ENCODE measurements at places on chromosomes 16 and 17.

- DNase-seq: no peak
- H3K27ac ChIP-seq: peak overlapping the region; percentile 89
- peak overlapping the region; percentile 97 for H3K4me3 ChIP-seq
These were observed 667 bp downstream of the OGFOD1 start for GRCh38 chr16:56451753-56452689.

DNA sequence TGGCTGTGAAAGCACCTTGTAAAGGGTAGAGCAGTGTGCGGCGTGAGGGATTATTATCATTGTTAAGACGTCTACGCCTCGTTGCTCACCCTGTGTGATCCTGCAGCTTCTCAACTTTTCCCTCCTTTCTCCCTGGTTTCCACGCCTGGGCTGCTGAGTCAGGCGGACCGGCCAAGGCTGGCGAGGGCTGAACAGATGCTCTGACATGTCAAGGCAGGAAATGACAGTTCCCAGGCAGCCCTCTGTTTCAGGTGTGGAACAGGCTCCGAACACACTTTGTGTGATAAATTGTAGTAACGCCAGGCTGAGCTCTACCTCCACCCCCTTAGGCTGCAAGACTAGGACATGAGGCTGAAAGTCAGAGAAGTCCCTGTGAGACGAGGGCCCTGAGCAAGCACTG, 46.0 kb upstream of the TBX2 start:
- H3K27ac ChIP-seq: no peak overlapping the region
- H3K27me3 ChIP-seq: no peaks in the 10 kb centered on the region
- H3K36me3 ChIP-seq: no peaks in the 10 kb centered on the region
- H3K4me3 ChIP-seq: no peak overlapping the region
- no peak for DNase-seq
- H3K4me1 ChIP-seq: peaks cover 7% of the 10 kb centered on the region

DNA sequence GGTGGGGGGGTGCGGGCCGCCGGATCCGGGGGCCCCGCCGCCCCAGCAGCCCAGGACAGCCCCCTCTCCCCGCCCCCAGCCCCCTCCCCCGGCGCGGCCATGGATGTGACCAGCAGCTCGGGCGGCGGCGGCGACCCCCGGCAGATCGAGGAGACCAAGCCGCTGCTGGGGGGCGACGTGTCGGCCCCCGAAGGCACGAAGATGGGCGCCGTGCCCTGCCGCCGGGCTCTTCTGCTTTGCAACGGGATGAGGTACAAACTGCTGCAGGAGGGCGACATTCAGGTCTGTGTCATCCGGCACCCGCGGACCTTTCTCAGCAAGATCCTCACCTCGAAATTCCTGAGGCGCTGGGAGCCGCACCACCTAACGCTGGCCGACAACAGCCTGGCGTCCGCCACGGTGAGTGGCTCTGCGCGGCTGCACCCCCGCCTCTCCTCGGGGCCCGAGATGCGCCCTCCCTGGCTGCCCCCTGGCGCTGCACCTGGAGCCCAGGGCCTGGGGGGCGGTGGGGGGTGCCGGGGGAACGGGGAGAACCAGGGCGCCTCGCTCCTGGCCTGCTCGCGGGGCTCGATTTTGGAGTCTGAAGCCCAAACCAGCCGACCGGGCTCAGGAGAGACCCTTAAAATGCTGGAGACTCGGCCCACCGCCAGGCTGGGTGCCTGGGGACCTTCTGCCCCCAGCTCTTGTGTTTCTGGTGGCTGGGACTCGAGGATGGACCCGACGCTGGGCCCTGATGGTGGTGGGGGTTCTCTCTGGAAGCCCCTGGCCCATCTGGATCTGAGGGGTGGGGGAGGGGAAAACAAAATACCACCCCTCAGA, 744 bp downstream of the CMIP start:
- no peaks in the 10 kb centered on the region for H3K27me3 ChIP-seq
- H3K4me1 ChIP-seq: peaks cover 36% of the 10 kb centered on the region
- DNase-seq: peak; percentile 73
- no peaks in the 10 kb centered on the region for H3K36me3 ChIP-seq

GRCh38 chr17:57499648-57500049, 243.3 kb downstream of the MSI2 start:
- H3K27me3 ChIP-seq: no peaks in the 10 kb centered on the region
- DNase-seq: no peak
- no peak overlapping the region for H3K4me3 ChIP-seq

- H3K4me3 ChIP-seq: no peak overlapping the region
- no peak for DNase-seq
- no peaks in the 10 kb centered on the region for H3K27me3 ChIP-seq
- H3K36me3 ChIP-seq: no peaks in the 10 kb centered on the region
- no peak overlapping the region for H3K27ac ChIP-seq
- no peaks in the 10 kb centered on the region for H3K4me1 ChIP-seq
These were observed 141.4 kb downstream of the PMP22 start for GRCh38 chr17:15123593-15124263.

- no peak overlapping the region for H3K4me3 ChIP-seq
- DNase-seq: no peak
- peaks cover 20% of the 10 kb centered on the region for H3K4me1 ChIP-seq
- H3K27ac ChIP-seq: no peak overlapping the region
- no peaks in the 10 kb centered on the region for H3K36me3 ChIP-seq
These were observed 3.6 kb upstream of the TUBG2 start for GRCh38 chr17:42655528-42655927.

DNA sequence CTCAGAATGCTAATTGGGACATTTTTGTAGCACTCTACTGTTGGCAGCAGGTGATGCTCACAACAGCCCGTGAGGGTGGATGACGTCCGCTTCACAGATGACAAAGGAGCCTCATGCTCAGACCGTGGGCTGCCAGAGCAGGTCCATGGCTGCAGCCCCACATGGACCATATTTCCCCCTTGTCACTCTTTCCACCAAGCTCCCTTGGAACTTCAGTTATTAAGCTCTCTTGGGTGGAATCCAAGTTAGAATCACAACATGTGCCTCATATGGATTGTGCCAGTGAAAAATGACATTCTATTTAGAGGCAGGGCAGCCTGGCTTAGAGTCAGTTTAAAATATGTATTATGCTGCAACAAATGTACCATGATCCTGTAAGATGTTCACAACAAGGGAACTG, 33.2 kb upstream of the STH start:
- DNase-seq: no peak
- H3K27me3 ChIP-seq: peaks cover 6% of the 10 kb centered on the region
- H3K27ac ChIP-seq: no peak overlapping the region
- no peaks in the 10 kb centered on the region for H3K36me3 ChIP-seq
- no peak overlapping the region for H3K4me3 ChIP-seq

DNA sequence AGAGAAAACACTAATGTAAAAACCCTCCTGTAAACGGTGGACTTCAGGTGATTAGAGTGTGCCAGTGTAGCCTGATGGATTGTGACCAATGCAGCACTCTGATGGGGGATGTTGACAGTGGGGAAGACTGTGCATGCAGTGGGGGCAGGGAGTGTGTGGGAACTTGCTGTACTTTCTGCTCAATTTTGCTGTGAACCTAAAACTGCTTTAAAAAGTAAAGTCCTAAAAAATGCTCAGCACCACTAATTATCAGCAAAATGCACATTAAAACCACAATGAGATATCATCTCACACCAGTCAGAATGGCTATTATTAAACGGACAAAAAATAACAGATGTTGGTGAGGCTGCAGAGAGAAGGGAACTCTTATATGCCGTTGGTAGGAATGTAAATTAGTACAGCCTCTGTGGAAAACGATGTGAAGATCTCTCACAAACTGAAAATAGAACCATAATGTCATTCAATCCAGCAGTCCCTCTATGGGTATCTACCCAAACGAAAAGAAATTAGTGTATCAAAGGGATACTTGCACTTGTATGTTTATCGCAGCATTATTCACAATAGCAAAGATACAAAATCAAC, 9.7 kb upstream of the ULK2 start:
- H3K27ac ChIP-seq: no peak overlapping the region
- H3K36me3 ChIP-seq: no peaks in the 10 kb centered on the region
- no peak for DNase-seq
- no peaks in the 10 kb centered on the region for H3K27me3 ChIP-seq
- no peak overlapping the region for H3K4me3 ChIP-seq

Measured in lower lobe of right lung (tissue), 2 donors.